ENCODE measurements at places on chromosomes 4 and X. TPM values are rescaled to one million over a fixed set of nuclear protein-coding genes. Genes with fewer than 3 reads are reported as not detected.

Gene SFRP2
- total RNA-seq, result not detected

Gene SSX4B
- total RNA-seq, result not detected

Gene HPSE
- total RNA-seq, result 0.58 TPM

Gene RAI2
- 0.38 TPM for total RNA-seq

Gene PAGE1
- total RNA-seq, result not detected

Gene TRPC3
- total RNA-seq, result under 0.01 TPM

Gene PABPC5
- 2.5 TPM for total RNA-seq

Gene CXCL10
- under 0.01 TPM for total RNA-seq

Gene ANXA10
- total RNA-seq, result 62.9 TPM

Gene PDE5A
- total RNA-seq, result 80.3 TPM

Gene TMEM255A
- total RNA-seq, result under 0.01 TPM

Gene ENPP6
- total RNA-seq, result not detected

Gene CSAG2
- total RNA-seq, result not detected

Gene NIPAL1
- 2.9 TPM for total RNA-seq

Gene RGS12
- 10.2 TPM for total RNA-seq

Gene SNCA
- total RNA-seq, result 0.96 TPM

Gene CENPVL2
- total RNA-seq, result not detected

Gene FRMPD4
- total RNA-seq, result 2.1 TPM

Gene ADAM29
- total RNA-seq, result not detected

Gene SPANXC
- total RNA-seq, result not detected

Gene ENPEP
- 2.1 TPM for total RNA-seq

Gene RHOXF2
- not detected for total RNA-seq

Gene GPR50
- total RNA-seq, result not detected

Gene SHROOM3
- 3.3 TPM for total RNA-seq

Gene YIPF6
- total RNA-seq, result 36.4 TPM

Gene SGCB
- 31.3 TPM for total RNA-seq

Gene PLP1
- total RNA-seq, result under 0.01 TPM

Gene PTPN13
- total RNA-seq, result 27.4 TPM

Gene LDOC1
- 4.6 TPM for total RNA-seq

Gene EVC2
- 11.3 TPM for total RNA-seq

Gene SYTL4
- 18.0 TPM for total RNA-seq

Gene NUDT6
- total RNA-seq, result 9.9 TPM

Gene FABP2
- under 0.01 TPM for total RNA-seq

Gene JAKMIP1
- not detected for total RNA-seq

Gene EXOC1L
- not detected for total RNA-seq

Gene DUSP9
- under 0.01 TPM for total RNA-seq

Gene TKTL2
- total RNA-seq, result not detected

Gene MTNR1A
- not detected for total RNA-seq

Gene GC
- total RNA-seq, result not detected

Gene CDKN2AIP
- total RNA-seq, result 16.3 TPM

Gene PCDH10
- total RNA-seq, result 21.3 TPM

Gene FAM9C
- total RNA-seq, result not detected

Gene PRR32
- total RNA-seq, result not detected

Gene HS3ST1
- 0.56 TPM for total RNA-seq

Gene C4orf51
- not detected for total RNA-seq

Gene HGFAC
- total RNA-seq, result not detected

Gene PARM1
- 0.38 TPM for total RNA-seq

Gene FRMD7
- total RNA-seq, result not detected
